ENCODE measurements at places on chromosomes 12 and 14.

DNA sequence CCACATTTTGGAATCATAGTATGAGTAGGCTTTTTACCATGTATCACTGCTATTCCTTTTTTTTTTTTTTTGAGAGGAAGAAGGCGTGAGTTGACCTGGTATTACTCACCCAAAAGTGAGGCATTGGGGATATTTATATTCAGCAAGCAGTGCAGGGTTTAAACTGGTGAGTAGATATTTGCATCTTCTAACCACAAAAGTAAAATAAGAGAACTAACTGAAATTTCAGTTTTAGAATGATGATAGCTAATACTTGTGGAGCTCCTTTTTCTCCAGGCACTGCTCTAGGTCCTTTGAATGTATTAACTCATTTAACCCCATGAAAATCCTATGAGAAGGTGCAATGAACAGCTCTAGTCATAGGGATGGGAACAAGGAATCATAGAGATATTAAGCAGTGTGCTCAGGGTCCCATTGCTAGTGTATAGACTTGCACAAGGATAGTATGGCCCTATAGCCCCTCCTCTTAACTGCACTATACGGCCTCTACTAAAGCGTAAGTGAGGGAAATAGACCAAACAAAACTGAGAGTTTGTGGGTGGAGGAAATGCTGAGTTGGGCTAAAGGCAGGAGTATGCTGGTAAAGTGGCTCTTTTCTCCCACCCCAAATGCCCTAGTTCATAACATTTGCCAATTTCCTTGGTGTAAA, 104.3 kb upstream of the MAX start:
- no peaks in the 10 kb centered on the region for H3K36me3 ChIP-seq
- H3K27ac ChIP-seq: no peak overlapping the region
- H3K4me1 ChIP-seq: no peaks in the 10 kb centered on the region
- no peaks in the 10 kb centered on the region for H3K27me3 ChIP-seq
- H3K4me3 ChIP-seq: no peak overlapping the region

DNA sequence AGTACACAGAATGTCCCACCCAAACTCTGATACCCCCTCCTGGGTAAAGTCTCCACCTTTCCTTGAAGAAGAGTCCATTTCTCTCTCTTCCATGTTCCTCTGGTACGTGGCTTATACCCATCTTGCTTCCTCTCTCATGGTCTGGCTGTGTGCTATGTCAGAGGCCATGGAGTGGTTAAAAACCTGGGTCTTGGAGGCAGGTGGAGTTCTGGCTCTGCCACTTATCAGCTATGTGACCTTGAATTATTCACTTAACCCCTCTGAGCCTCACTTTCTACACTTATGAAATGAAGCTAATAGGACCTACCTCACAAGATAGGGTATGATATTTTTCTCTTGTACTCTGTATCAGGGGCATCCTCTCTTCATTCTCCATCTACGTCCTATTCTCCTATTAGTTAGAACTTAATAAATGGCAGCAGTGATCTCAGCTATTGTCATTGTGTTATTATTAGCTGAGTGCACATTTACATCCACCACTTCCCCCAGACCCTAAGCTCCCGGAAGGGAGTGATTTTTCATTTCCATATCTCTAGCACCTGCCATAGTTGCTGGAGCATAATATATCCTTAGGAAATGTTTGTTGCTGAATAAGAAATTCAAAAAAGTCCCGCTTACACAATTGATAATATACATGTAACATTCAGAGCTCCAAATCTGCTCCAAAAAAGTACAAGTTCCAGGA, 59.8 kb upstream of the NOS1 start:
- no peaks in the 10 kb centered on the region for H3K4me1 ChIP-seq
- H3K27me3 ChIP-seq: peaks cover 5% of the 10 kb centered on the region
- no peaks in the 10 kb centered on the region for H3K36me3 ChIP-seq
- H3K27ac ChIP-seq: no peak overlapping the region

- no peak overlapping the region for H3K4me3 ChIP-seq
- no peak for DNase-seq
- no peaks in the 10 kb centered on the region for H3K27me3 ChIP-seq
- no peak overlapping the region for H3K27ac ChIP-seq
- H3K4me1 ChIP-seq: no peaks in the 10 kb centered on the region
Measured at GRCh38 chr12:47491516-47492305, 214.1 kb downstream of the RPAP3 start.

DNA sequence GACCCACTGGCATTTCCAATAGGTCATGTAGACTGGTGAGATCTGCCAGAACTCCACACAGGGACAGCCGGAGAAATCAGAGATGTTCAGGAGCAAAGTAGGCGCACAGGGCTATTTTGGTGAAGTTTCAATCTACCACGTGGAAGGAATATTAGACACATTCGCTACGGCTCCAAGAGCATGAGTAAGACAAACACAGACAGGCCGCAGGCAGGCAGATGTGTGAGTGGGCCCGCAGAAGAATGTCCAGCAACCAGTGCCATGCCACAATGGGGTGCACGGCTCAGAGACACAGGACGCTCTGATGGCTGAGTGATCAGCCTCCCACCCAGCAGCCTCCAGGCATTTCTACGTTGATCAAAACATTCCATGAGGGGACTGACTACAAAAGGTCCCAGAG, 10.4 kb downstream of the SLC15A4 start:
- no peak overlapping the region for H3K27ac ChIP-seq
- DNase-seq: no peak
- H3K4me1 ChIP-seq: peaks cover 10% of the 10 kb centered on the region
- H3K36me3 ChIP-seq: peaks cover 4% of the 10 kb centered on the region
- no peak overlapping the region for H3K4me3 ChIP-seq

- no peak overlapping the region for H3K4me3 ChIP-seq
- DNase-seq: no peak
- no peaks in the 10 kb centered on the region for H3K36me3 ChIP-seq
- H3K4me1 ChIP-seq: no peaks in the 10 kb centered on the region
- no peaks in the 10 kb centered on the region for H3K27me3 ChIP-seq
Measured at GRCh38 chr12:75665216-75665615, 153.8 kb upstream of the KRR1 start.

GRCh38 chr12:1598757-1599156, 4.4 kb upstream of the FBXL14 start:
- no peak overlapping the region for H3K4me3 ChIP-seq
- H3K4me1 ChIP-seq: peaks cover 9% of the 10 kb centered on the region
- DNase-seq: no peak
- no peaks in the 10 kb centered on the region for H3K27me3 ChIP-seq

GRCh38 chr12:10867381-10867780, 16.7 kb downstream of the PRH1 start:
- no peak overlapping the region for H3K4me3 ChIP-seq
- DNase-seq: peak; percentile 7
- no peak overlapping the region for H3K27ac ChIP-seq

DNA sequence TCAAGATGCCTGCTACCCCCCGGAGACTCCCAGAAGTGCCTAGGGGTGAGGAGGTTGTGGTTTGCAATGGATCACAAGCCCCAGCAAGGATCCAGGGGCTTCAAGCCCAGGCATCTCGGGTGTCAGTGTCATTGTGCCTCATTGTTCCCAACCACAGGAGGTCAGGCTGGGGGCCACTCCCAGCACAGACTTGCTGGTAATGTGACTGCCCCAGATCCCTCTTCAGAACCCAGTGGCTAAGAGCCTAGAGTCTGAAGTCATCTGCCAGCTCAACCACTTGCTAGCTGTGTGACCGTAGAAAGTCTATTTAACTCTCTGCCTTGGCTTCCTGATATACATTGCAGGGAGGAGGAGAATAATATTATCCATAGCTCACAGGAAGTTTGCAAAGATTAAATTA, 7.7 kb upstream of the ASB2 start:
- H3K36me3 ChIP-seq: no peaks in the 10 kb centered on the region
- peaks cover 37% of the 10 kb centered on the region for H3K4me1 ChIP-seq
- no peaks in the 10 kb centered on the region for H3K27me3 ChIP-seq
- DNase-seq: no peak

DNA sequence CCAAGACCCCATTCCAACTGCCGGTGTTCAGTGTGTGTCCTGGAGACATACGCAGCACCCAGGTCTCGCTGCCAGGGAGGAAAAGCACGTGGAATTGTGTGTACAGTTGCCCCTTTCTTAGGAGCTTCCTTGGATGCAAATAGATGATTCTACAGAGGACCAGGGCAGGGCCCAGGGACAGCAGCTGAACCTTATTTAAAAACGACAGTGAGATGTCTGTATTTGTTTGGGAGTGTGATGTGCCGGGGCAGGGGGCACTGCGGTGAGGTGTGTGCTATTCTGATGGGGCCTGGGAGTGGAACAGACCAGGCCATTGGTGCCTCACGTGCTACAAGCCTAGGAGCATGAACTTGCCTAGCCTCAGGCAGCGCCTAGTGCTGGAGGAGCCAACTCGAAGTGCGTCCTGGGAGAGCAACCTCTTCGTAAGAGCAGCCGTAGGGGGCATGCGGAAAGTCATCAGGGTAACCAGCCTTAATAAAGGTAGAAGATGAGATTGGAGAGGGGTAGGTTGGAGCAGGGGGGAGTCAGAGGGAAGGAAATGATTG, 98.3 kb upstream of the ESRRB start:
- no peaks in the 10 kb centered on the region for H3K4me1 ChIP-seq
- no peak overlapping the region for H3K4me3 ChIP-seq
- no peak overlapping the region for H3K27ac ChIP-seq
- H3K36me3 ChIP-seq: no peaks in the 10 kb centered on the region
- no peaks in the 10 kb centered on the region for H3K27me3 ChIP-seq
- DNase-seq: no peak

GRCh38 chr12:53754633-53755264, 3.0 kb upstream of the CISTR start:
- H3K4me1 ChIP-seq: no peaks in the 10 kb centered on the region
- peaks cover 88% of the 10 kb centered on the region for H3K27me3 ChIP-seq
- H3K36me3 ChIP-seq: no peaks in the 10 kb centered on the region
- H3K4me3 ChIP-seq: no peak overlapping the region
